ENCODE measurements at places on chromosomes 4 and X.

- peak; percentile 79 for DNase-seq
Observed at GRCh38 chr4:76546759-76547742, 112.0 kb downstream of the SHROOM3 start.

GRCh38 chr4:172654457-172654856, 514.2 kb upstream of the GALNT7 start:
- no peak for DNase-seq

GRCh38 chr4:109215506-109215905, 87.0 kb downstream of the COL25A1 start:
- DNase-seq: no peak

DNA sequence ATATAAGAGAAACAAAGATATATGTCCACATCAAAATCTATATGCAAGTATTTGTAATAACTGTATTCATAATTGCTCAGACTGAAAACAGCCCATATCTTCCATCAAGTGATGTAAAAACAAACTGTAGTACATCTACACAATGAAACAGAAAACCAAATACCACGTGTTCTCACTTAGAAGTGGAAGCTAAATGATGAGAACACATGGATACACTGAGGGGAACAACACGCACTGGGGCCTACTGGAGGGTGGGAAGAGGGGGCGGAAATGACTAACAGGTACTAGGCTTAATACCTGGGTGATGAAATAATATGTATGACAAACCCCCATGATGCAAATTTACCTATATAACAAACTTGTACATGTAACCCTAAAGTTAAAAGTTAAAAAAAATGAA, 42.7 kb downstream of the UBA6 start:
- no peak for DNase-seq

GRCh38 chr4:147957446-147957845, 225.6 kb downstream of the ARHGAP10 start:
- DNase-seq: no peak

GRCh38 chrX:109312757-109313156, 169.1 kb downstream of the GUCY2F start:
- DNase-seq: no peak

- DNase-seq: peak; percentile 35
Observed at GRCh38 chrX:21412883-21413282, 38.7 kb downstream of the CNKSR2 start.

DNA sequence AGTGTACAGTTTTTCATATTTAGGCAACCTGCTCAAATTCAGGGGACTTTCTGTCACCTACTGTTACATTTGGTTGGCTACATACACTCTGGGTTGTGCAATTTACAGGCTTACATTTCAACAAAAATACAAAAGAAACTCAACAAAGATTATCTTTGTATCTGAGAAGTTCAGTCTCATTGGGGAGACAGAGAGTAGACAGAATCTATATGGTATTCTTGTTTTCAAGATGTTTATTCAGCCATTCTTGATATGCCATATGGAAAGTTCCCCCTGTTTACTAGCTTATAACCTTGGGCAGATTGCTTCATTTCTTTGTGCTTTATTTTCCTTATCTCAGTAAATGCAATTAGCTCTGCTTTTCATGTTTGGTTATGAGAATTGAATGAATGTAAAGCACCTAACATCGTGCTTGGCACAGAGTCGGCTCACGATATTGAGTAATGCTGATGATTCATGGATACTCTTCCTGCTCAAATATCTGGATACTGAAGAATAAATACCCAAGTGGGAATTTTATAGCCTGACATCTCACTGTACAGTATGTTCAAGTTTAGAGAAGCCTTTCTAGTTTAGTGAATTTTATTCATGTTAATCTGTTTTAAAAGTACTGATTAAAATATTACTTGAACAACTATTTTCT, 96.5 kb upstream of the PACRGL start:
- peak; percentile 80 for DNase-seq

DNA sequence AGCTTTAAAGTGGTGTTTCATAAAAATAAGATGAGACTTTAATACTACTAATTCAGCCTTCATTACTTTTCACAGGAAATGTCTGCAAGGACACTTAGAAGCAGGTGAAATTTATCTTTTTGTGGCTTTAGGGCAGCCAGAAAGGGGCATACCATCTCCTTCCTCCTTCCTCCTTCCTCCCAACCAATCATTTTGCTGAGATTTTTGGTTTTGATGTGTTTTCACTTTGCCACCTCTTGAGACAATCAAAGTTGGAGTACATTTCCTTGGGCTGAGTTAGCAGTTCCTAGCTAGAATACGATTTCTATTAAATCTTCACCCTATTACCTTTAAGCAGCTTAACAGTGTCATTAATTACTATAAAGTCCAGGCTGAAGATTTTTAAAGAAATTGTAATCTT, 5.1 kb upstream of the NDST3 start:
- DNase-seq: no peak

DNA sequence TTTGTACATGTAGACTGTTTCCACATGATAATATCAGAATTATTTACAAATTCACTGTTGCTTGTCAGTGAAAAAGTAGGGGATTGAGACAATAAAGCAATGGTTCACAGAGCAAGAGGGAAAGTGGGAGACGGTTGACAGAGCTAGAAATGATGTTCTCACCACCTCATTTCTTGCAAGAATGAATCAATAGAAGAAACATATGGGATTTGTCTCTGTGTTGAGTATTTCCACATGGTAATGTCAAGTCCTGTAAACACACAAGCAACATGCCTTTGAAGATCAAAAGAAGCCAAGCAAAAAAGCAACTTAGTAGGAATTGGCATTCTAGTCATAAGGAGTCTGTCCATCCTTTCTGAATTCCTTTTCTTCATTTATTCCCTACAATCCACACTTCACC, 1806.6 kb upstream of the AGA start:
- DNase-seq: no peak

DNA sequence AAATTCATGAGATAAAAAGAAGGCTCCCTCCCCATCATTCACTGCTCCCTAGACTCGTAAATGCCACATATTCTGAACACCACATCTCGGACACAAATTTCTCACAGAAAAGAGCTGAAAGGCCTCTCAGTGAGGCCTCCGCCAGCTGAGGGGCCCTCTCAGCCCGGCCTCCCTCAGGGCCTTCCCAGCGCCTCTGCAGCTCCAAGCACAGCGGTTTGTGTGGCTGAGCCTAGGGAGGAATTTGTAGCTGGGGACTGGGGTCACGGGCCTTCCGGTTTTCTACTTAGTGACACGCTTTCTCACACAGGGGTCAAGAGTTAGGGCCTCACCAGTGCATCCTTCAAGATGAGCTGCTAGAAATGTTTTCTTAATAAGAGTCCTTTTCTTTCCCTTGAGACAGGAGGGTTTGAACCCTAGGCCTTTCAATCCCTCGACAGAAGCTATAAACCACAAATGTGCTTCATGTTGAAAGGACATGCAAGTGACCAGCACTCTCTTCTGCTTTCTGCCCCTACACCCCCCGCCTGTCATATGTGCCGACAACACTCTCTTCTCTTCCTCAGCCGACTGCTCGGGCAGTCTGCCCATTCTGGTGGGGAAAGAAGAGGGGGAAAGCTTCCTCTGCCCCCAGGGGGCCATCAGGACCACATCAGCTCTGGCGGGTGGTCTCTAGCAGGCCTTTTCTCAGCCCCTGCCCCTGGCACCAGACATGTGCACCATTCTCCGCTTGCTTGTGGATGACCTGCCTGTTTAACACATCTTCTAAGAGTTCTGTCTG, 104.9 kb downstream of the CHIC2 start:
- no peak for DNase-seq

GRCh38 chr4:99507349-99507748, 3.5 kb upstream of the C4orf17 start:
- no peak for DNase-seq

DNA sequence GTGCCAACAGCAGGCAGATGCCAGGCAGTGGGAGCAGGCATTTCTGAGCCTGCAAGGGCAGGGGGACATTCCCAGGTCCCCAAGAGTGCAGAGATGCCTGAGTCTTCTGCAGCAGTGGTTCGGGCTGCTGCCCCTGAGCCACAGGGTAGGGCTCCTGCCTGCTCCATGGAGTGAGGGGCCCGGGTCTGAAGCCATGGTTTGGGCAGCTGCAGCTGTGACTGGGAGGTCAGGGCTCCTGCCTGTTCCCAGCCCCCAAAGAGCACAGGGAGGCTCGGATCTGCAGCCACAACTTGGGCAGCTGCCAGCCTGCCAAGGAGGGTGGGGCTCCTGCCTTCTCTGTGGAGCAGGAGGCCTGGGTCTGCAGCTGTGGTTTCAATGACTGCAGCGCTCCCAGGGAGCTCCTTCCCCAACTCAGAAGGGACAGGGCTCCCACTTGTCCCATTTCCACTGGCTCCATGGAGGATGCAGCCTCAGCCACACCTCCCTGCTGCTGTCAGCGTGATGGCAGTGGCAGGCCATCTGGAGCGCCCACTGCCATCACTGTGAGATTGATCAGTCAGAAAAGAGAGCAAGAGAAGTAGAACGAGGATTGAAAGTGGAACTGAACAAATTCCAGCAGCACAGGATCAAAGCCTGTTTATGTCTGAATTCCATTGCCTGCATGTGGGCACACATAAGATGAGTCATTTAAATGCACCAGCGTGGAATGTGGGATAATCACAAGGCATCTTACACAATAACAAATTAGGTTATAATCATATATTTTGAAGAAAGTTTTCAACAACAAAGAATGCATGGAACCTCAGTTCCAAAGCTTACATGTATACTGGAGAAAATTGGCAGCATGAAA, 93.1 kb upstream of the CXorf51A start:
- DNase-seq: no peak

DNA sequence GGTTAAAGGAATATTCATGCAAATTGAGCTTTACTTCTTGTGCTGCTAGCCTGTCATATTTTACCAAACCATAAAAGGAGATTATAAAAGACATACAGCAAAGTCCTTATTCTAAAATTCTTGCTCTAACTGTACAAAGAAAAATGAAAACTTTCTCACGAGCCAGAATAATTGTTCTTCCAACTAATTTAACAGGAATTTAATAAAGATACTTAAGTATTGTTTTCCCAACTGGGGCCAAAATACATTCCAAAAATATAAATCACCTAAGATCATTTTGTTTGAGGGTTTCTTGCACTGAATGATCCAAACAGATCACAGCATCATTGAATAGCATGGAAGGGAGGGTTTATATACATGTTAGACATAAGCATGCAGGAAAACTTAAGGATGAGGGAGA, 127.1 kb upstream of the PCDH18 start:
- DNase-seq: peak; percentile 56

- peak; percentile 4 for DNase-seq
Observed at GRCh38 chrX:46254641-46255040, 290.6 kb downstream of the ZNF674 start.

DNA sequence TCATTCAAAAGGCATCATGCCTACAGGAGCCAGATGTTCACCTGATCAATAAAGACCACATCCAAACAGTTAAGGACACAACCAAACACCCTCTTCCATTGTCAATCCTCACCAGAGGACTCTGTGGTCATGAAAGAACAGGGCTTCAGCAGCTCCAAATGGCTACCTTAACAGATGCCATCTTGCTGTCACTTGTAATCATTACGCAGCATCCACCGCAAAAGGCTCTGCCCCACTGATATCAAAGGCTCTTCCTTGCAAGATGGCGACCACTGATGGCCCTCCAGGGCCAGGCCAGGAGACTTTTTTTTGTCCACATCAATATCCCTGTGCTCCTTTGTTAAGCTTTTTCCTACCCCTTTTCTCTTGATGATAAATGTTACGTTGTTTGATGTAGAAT, 157.4 kb downstream of the DHRSX start:
- DNase-seq: no peak

- DNase-seq: no peak
Observed at GRCh38 chr4:101421386-101421785, 74.1 kb upstream of the PPP3CA start.

- DNase-seq: no peak
Observed at GRCh38 chrX:36856849-36857248, 151.3 kb upstream of the FAM47C start.

- no peak for DNase-seq
Observed at GRCh38 chr4:21890231-21890630, 58.3 kb downstream of the KCNIP4 start.

GRCh38 chr4:165027762-165028402, 3.9 kb upstream of the TRIM60 start:
- DNase-seq: no peak

DNA sequence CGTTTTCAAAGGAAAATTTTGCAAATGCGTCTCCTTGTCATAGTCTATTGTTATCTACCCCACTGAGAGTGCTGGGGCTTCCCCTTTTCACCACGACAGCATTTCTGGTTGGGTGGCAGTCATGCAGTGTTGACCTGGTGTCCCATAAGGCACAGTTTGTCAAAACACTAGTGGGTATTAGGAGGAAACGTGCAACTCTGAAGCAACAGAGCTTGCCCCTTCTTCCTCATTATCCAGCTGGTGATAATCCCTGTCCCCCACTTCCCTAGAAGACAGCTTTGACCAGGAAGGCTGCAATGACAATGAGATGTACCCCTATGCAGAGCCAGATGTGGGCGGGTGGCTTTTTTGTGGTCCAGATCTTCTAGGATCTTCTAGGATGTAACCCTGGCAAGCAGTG, 1.8 kb downstream of the TBC1D1 start:
- no peak for DNase-seq

DNA sequence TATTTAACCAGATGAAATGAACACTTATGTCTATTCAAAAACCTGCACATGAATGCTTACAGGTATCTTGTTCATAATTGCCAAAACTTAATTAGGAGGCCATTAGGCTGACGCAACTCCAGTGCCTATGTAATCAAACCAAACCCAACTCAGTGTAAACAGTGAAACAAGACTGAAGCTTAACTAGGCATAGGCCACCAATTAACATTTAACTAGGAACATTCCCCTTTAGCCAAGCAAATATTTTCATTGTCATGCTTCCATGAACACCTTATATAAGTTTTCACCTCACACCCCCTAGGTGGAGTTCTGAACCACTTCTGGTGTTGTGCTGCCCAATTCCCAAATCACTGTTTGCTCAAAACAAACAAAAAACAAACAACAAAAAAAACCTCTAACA, 686.0 kb downstream of the STPG2 start:
- no peak for DNase-seq

DNA sequence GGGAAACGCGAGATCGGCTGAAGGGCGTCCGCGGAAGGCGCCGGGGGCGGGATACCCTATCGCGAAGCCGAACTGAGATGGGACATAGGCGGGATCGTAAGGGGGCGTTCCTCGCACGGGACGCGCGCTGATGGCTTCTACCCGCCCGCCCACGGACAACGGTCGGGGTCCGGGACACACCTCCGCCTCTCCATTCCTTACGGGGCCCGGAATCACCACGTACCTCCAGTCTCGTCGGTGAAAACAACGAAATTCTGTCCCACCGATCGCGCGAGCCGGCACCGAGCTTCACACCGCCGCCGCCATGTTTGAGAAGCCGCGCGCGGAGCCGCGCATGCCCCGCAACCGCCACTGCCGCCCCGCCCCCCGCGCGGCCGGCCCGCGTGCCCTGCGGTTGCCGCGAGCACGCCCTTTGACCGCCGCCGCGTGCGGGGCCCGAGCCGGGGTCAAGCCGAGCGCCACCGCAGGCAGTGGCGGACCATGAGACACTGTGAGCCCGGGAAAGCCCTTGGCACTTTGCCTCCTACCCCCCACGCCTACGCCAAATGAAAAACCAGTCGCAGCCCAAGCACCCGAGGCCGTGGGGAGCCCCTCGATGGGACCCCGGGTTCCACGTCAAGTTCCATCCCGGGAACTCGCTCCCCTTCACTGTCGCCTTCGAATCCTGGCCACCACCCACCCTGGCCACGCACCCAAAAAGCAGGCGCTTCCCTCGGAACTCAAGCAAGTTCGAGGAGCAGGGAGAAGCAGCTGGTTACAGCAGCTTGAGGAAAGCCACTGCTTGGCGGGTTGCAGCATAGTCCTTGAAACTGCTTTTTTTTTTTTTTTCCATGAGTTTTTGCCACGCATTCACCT, at the start of gene SCML2:
Gene SCML2 (minus strand): TSS at position 320 of the 855 bp plus-strand sequence. CDS start 20,617 bp downstream, outside the sequence.
- peak; percentile 35 for DNase-seq

Measured in fibroblast of the aortic adventitia (primary cell).